ENCODE measurements at places on chromosomes 12 and 14. TPM values are rescaled to one million over a fixed set of nuclear protein-coding genes. Genes with fewer than 3 reads are reported as not detected.

- no peaks in the 10 kb centered on the region for H3K36me3 ChIP-seq
- DNase-seq = no peak
- no peak overlapping the region for H3K4me3 ChIP-seq
- no peaks in the 10 kb centered on the region for H3K27me3 ChIP-seq
Observed at GRCh38 chr12:98422359-98422758, 93.0 kb upstream of the TMPO start.

GRCh38 chr12:32896432-32897280, at the start of gene PKP2:
PKP2 (minus strand) TSS chr12:32896777; CDS start chr12:32896731, 46 bp downstream.
- DNase-seq = no peak
- no peak within 1 kb of the TSS for H3K4me3 ChIP-seq
- H3K36me3 ChIP-seq = no peaks in the 10 kb centered on the region
- peaks cover 12% of the 10 kb centered on the region for H3K27me3 ChIP-seq
- no peaks in the 10 kb centered on the region for H3K4me1 ChIP-seq

Gene TMEM52B
- not detected for total RNA-seq

Gene ADSS1
- total RNA-seq = 0.73 TPM

GRCh38 chr14:50085570-50086320, 30.6 kb downstream of the VCPKMT start:
- no peaks in the 10 kb centered on the region for H3K36me3 ChIP-seq
- DNase-seq = no peak
- peaks cover 86% of the 10 kb centered on the region for H3K4me1 ChIP-seq

DNA sequence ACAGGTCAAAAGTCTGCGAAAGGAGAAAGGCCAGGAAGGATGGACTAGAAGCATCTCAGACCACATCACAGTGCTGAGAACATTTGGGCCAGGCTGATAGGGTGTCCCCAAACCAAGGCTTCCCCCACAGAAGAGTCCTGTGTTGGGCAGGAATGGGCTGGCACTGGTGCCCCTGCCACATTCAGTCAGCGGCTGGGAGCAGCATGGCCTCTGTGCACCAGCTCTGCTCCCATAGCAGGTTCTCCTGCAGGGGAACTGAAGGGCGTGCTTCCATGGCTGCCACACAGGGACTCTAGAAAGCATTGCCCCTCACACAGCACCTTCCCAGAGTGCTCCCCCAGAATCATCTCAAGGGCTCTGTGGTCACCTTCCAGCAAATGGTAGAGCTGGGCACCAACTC, 17.5 kb downstream of the EVL start:
- no peak for DNase-seq
- H3K27me3 ChIP-seq = no peaks in the 10 kb centered on the region
- H3K4me3 ChIP-seq = peak overlapping the region; percentile 40
- H3K27ac ChIP-seq = peak overlapping the region; percentile 98

DNA sequence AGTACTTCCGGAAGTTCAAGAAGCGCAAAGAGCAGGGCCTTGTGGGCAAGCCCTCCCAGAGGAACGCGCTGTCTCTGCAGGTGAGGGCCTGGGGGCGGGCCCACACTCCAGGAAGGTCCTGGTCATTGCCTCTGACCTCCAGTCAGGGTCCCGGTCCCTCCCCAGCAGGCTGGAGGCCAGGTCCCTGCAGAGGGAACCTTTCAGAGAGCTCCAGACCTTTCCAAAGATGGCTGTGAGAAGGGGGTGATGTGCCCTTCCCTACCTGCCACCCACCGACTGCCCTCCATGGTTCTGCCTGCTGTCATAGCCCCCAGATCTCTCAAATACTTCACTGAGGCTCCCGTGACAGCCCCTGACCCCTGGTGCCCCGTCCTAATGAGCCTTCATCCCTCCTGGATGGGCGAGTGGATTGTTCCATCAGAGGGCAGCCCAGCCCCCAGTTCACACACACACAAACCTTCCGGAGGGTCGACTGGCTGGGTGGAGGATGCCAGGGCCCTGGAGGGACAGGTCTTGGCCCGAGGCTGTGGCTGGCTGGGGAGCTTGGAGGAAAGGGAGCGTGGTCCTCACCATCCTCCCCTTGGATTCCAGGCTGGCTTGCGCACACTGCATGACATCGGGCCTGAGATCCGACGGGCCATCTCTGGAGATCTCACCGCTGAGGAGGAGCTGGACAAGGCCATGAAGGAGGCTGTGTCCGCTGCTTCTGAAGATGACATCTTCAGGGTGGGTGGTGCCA, 117.5 kb upstream of the FKBP4 start:
- H3K36me3 ChIP-seq = peaks cover 6% of the 10 kb centered on the region
- H3K27me3 ChIP-seq = no peaks in the 10 kb centered on the region
- H3K4me3 ChIP-seq = no peak overlapping the region
- no peaks in the 10 kb centered on the region for H3K4me1 ChIP-seq
- DNase-seq = peak; percentile 16
- no peak overlapping the region for H3K27ac ChIP-seq

GRCh38 chr12:52126050-52126604, 46.6 kb downstream of the SMIM41 start:
- no peak overlapping the region for H3K27ac ChIP-seq
- no peak for DNase-seq
- no peak overlapping the region for H3K4me3 ChIP-seq

DNA sequence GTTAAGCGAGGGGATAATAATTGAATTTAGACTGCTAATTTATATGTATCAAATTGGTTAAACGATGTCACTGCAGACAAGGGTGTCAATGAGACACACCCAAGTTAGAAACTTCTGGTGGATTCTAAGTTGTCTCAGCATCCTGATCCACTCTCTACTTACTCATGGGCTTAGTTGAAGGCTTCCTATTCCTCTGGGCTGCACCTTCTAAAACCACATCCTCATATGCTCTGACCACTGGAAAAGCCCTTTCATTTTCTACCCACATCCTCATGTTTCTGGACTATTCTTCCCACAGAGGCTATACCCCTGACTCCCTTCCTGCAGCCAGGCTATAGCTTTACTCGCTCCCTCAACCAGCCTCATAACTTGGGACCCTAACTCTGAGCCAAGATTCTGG, 493.8 kb downstream of the VRK1 start:
- H3K4me1 ChIP-seq = no peaks in the 10 kb centered on the region
- DNase-seq = no peak
- H3K4me3 ChIP-seq = no peak overlapping the region
- H3K27me3 ChIP-seq = no peaks in the 10 kb centered on the region
- no peaks in the 10 kb centered on the region for H3K36me3 ChIP-seq
- no peak overlapping the region for H3K27ac ChIP-seq

Gene DPY19L2
- 3.1 TPM for total RNA-seq

DNA sequence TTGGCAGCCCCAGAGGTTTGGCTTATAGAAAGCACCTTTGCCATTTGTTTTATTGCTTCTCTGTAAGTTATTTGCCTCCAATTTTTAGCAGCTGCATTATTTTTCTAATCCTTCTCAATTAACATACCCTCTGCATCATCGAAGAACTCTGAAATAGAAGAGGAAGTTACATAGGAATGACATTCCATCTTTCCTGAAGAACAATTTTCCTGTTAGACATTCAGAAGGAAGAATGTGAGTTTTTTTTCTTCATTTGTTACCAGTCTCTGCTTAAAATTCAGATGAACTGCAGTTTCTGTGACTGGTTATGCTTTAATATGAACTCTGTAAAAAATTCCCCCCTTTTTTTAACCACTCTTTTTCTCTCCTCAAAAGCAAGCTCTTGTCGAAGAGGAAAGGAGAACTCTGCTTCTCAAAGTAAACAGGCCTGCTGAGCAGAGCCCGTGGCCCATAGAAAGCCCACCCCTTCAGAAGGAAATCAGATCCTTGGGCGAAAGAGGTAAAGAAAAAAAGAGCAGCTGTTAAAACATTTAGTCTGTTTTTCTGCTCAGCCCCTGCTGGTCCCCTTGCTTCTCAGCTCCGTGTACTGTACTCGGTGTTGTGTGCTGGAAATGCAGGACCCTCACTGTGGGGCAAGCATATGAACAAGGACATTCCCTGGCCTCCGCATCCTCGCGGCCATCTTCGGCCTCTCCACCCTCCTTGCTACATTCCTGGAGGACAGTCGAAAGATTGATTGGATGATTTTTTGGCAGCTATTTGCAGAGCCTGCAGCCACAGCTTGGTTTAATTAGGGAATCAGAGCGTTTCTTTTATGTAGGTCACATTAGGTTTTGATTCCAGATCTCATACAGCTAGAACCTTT, 164.4 kb upstream of the LRIG3 start:
- H3K36me3 ChIP-seq = no peaks in the 10 kb centered on the region
- H3K4me1 ChIP-seq = no peaks in the 10 kb centered on the region
- no peak for DNase-seq
- H3K27me3 ChIP-seq = no peaks in the 10 kb centered on the region
- H3K4me3 ChIP-seq = no peak overlapping the region
- H3K27ac ChIP-seq = no peak overlapping the region

DNA sequence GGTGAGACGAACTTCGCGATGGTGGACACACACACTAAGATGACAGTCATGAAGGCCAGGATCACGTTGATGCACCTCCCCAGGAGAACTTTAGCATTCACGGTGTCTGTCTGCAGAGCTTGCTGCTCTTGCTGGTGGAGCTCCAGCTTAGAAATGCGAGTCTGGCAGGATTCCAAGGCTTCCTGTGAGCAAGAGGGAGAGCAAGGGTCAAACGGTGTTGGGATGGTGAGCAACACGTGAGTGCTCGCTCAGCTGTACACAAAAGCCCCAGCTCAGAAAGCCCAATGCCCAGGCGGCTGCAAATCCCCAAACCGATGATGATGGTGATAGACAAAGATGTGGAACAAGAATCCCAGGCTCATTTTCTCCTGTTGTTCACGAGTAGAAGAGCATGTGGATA, 78.8 kb downstream of the TMCC3 start:
- no peaks in the 10 kb centered on the region for H3K36me3 ChIP-seq
- DNase-seq = no peak
- no peaks in the 10 kb centered on the region for H3K4me1 ChIP-seq
- H3K4me3 ChIP-seq = no peak overlapping the region
- H3K27ac ChIP-seq = no peak overlapping the region

Gene HSPB8
- not detected for total RNA-seq

Gene KRT83
- total RNA-seq = not detected

Gene SLC25A47
- not detected for total RNA-seq

GRCh38 chr14:69763761-69764510, 3.0 kb upstream of the SRSF5 start:
- no peak for DNase-seq
- no peaks in the 10 kb centered on the region for H3K27me3 ChIP-seq
- no peak overlapping the region for H3K4me3 ChIP-seq

GRCh38 chr14:53534841-53535240, 381.7 kb upstream of the DDHD1 start:
- no peak overlapping the region for H3K27ac ChIP-seq
- H3K4me3 ChIP-seq = no peak overlapping the region
- no peaks in the 10 kb centered on the region for H3K27me3 ChIP-seq
- no peak for DNase-seq

GRCh38 chr12:105214670-105215375, 21.2 kb downstream of the APPL2 start:
- no peaks in the 10 kb centered on the region for H3K4me1 ChIP-seq
- no peaks in the 10 kb centered on the region for H3K27me3 ChIP-seq
- no peak overlapping the region for H3K27ac ChIP-seq
- no peak for DNase-seq
- peaks cover 62% of the 10 kb centered on the region for H3K36me3 ChIP-seq

DNA sequence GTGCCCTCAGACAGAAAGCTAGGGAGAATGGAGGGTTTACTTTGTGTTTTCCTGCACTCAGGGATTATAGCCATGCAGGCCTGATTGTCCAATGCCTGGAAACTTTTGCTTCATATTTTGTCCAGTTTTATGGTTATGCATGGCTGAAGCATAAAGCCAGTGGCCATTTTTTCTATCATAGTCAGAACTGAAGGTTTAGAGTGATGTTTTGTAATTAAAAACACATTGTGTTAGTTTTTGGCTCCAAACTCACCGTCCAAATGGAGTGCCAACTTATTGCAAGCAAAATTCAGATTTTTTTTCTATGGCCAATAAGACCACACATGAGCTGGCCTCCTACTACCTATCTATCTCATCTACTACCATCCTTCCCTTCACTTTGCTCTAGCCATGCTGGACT, 40.2 kb upstream of the ATP2B1 start:
- H3K4me3 ChIP-seq = no peak overlapping the region
- no peaks in the 10 kb centered on the region for H3K27me3 ChIP-seq
- DNase-seq = no peak
- H3K36me3 ChIP-seq = no peaks in the 10 kb centered on the region
- H3K4me1 ChIP-seq = no peaks in the 10 kb centered on the region

Gene DNAI7
- total RNA-seq = 0.49 TPM

GRCh38 chr14:76936483-76936882, 92.0 kb downstream of the IRF2BPL start:
- no peaks in the 10 kb centered on the region for H3K27me3 ChIP-seq
- no peaks in the 10 kb centered on the region for H3K36me3 ChIP-seq
- no peak for DNase-seq
- H3K4me3 ChIP-seq = no peak overlapping the region

DNA sequence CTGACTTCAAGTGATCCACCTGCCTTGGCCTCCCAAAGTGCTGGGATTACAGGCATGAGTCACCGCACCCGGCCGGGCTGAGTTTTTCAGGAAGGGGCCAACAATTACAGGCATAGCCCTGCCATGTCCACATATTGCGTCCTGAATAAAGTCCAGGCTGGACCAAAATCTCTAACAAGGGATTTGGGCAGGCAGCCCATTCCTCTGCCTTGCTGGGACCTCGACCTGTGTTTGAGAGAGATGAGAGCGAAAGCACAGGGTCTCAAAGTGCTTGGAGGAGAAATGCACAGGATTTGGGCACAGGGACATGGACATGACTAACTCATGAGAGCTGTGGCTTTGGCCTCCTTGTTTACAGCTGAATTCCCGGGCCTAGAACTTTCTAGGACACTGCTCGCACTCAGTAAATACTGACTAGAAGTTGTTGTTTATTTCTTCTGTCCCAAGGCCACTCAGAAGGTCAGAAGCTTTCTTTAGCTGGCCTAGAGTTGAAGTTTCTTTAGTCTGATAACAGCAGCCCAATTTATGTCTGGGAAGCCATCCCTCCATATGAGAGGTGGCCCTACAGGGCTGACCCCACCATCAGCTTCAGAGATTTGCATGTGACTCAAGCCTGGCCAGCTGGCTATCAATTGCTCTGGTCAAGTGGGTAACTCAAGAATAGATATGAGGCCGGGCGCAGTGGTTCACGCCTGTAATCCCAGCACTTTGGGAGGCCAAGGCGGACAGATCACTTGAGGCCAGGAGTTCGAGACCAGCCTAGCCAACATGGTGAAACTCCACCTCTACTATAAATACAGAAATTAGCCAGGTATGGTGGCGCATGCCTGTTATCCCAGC, 11.7 kb downstream of the CAMKK2 start:
- no peaks in the 10 kb centered on the region for H3K4me1 ChIP-seq
- no peak overlapping the region for H3K4me3 ChIP-seq
- H3K27me3 ChIP-seq = no peaks in the 10 kb centered on the region
- DNase-seq = no peak
- no peak overlapping the region for H3K27ac ChIP-seq
- no peaks in the 10 kb centered on the region for H3K36me3 ChIP-seq

- no peaks in the 10 kb centered on the region for H3K27me3 ChIP-seq
- H3K4me3 ChIP-seq = no peak overlapping the region
- no peak for DNase-seq
- no peaks in the 10 kb centered on the region for H3K4me1 ChIP-seq
- no peaks in the 10 kb centered on the region for H3K36me3 ChIP-seq
- no peak overlapping the region for H3K27ac ChIP-seq
Observed at GRCh38 chr14:106883218-106883692, 1356.9 kb downstream of the TMEM121 start.
